ENCODE measurements at places on chromosomes 4 and X.

GRCh38 chr4:38704622-38705154 is 40.7 kb downstream of the KLF3 start:
- DNase-seq, result no peak

- DNase-seq, result no peak
These were observed 62.2 kb upstream of the PRPS1 start for GRCh38 chrX:107565931-107566603.

DNA sequence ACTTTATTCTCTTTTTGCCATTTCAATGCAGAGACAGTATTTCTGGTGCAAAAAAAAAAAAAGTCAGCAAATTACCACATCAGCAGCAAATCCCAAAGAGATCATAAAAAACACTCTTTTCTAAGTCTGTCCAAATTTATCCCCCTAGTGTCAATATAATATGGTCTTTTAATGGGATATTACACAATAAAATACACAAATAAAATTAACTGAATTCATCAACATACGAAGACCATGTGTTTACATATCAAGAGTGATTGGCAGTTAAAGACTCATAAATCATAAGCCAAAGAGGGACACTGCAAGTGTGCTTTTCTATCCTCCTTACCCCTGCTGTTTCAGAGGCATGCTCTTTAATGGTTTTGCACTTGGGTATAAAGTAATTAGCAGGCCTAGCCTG is 340.2 kb upstream of the DKK2 start:
- no peak for DNase-seq

DNA sequence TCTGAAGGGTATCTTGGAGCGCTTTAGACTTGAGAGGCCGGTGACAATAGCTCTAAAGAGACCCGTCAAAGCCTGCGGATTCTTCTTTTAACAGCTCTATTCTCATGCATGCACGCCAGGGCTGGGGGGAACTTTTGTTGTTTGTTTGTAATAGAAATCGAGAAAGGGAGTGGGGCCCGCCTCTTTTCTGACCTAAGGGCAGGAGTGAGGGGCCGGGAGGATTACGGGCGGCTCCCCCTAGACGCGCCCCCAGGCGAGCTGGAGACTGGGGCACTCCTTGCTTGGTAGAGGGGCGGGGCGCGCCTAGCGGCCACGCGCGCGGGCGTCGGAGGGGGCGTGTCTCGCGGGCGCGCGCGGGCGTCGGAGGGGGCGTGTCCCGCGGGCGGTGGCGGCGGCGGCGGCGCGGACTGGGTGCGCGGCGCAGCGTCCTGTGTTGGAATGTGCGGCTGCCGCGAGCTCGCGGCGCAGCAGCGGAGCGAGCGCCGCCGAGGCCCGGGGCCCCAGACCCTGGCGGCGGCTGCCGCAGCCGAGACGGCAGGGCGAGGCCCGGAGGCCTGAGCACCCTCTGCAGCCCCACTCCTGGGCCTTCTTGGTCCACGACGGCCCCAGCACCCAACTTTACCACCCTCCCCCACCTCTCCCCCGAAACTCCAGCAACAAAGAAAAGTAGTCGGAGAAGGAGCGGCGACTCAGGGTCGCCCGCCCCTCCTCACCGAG is at the start of gene REST:
Gene REST (plus strand): TSS at position 412 of the 717 bp plus-strand sequence. CDS start 2,739 bp downstream, outside the sequence.
- peak; percentile 76 for DNase-seq

DNA sequence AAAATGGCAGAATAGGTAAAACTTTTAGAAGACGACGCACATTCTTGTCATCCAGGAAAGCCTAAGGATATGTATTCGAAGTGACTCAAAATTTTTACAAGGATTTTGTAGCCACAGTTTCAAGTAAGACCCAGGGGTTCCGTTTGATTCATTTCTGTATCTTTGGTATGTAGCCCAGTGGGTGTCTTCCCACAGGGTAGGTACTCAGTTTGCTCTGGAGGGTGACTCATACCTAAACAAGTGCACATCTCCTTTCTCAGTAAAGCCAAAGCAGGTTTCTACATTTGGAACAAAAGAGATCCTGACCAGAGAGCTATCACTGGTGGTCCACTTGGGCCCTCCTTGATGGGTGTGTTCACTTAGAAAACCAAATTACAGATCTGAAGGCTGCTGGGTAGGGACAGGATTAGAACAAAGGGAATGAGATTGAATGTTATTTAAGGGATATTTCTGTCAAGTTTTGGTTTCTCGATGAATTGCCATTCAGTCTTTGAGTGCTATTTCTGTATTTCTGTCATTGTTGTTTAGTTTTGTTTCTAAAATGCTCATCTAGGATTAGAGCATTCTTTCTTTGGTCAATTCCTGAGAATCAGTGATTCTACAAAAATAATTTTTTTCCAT is 56.1 kb downstream of the PLS3 start:
- no peak for DNase-seq

- DNase-seq, result no peak
These were observed 56.0 kb downstream of the GPR82 start for GRCh38 chrX:41779941-41780340.

DNA sequence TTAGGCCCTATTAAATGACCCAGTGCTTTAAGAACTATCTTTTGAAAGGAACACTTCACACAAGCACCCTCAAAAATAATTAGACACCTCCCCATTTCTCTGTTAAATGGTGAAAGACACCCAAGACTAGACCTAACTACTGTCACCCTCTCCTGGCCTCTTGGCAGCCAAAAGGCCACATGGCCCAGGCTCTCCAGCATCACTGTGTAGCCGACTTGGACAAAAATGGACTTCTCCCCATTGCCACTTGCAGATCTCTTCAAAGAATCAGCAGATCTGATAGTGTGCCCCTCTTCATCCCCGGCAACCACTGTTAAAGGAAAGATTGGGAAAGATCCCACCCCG is 2.0 kb downstream of the MID1IP1 start:
- DNase-seq, result no peak

DNA sequence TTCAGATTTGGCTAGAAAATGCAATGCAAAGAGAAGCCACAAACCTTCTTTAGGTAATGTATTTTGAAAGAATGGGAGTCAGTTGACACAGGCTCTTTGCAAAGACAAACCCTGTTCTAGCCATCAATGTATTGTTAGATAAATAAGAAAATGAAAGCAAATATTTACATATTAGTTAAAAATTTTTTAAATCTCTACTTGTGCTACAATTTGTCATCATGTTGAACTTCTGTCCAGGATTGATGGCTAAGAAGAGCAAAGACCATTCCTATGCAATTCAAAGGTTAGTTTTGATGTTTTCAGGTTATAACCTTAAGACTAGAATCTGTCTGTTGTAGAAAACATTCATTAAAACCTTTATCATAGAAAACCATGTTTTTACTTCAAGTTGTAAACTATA is 788.8 kb upstream of the FTHL17 start:
- DNase-seq, result no peak

DNA sequence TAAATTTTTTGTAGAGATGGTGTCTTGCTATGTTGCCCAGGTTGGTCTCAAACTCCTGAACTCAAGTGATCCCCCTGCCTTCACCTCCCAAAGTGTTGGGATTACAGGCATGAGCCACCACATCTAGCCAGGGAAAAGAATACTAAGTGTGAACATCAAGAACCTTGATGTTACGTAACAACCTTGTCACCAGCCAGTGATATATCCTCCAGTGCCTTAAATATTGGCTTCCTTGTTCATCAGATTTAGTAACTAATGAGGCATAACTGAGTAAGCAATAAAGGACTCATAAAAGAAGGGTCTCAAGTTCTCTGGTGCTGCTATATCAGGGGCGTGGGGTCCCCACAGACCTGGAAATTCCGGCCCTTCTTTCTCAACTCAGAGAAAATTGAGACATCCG is 60.5 kb upstream of the ENPEP start:
- DNase-seq, result no peak

DNA sequence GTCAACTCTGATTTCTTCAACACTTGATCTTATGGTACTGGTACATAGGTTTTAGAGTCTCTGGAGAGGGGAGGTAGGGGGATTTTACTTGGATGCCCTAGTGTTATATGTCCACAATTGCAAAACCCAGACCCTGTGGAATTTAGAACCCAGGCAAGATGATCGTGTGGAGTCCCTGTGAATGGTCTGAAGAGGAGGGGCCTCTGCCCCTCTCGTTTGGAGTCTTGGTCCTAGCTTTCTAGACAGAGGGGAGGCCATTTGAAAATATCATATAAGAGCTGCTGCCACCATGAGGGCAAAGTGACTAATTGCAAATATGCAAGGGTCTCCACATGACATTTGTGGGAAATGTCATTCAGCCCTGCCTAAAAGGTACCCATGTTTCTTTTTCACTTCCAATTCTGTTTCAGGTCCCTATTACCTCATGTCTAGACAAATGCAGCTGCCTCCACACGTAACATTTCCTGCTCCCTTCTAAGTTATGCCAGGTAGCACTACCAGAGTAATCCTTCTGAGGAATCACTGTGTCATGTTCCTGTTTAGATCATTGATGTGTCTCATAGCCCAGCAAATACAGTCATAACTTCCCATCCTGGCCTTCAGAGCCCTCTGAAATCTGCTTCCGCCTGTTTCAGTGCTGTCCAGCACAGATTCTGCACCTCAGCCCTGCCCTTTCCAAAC is 126.8 kb downstream of the KLHL8 start:
- no peak for DNase-seq

DNA sequence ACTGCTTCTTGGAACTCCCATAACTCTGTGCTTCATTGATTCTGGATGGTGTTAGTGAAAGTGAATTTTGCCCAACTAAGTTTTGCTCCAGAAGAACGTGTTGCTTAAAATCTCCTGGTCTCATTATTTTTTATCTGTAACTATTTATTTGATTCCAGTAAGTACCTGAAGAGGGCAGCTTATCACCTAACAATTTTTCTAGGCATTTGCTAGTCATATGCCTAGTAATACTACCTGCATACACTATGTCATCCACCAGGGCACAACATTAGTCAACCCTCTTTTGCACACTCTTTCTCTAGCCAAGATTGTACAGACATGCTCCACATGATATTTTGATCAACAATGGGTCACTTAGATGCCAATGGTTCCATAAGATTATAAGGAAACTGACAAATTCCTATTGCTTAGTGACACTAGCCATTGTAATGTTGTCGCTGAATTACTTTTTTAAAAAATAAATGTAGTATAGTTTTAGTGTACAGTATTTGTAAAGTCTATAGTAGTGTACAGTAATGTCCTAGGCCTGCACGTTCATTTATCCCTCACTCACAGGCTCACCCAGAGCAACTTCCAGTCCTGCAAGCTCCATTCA is 499.9 kb upstream of the AADAT start:
- DNase-seq, result no peak

- no peak for DNase-seq
These were observed 580.0 kb upstream of the INTU start for GRCh38 chr4:127052742-127053141.

DNA sequence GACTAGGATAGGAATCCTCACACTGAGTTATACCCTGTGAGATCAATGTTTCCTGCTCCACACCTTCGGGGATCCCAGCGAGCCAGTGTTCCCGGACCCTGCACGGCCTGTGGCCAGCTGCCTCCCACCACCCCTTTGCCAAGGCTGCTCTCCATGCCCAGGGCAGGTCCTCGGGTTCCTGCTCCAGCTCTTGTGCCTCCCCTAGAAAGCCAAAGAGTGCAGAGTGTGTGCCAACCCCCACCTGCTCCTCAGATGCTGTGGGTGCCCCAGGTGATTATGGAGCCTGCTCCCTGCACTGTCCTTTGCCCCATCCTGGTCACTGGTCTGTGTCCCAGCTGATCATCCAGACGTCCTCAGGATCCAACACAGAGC is 246.4 kb downstream of the AFAP1 start:
- no peak for DNase-seq

GRCh38 chr4:138861135-138861534 is 154.4 kb upstream of the NOCT start:
- no peak for DNase-seq

- DNase-seq, result no peak
These were observed 332.9 kb upstream of the PITX2 start for GRCh38 chr4:110955748-110956147.

GRCh38 chrX:21747558-21747957 is 10.4 kb downstream of the SMPX start:
- no peak for DNase-seq

- DNase-seq, result no peak
These were observed 252.7 kb upstream of the KCNIP4 start for GRCh38 chr4:22201256-22201655.

GRCh38 chr4:7626531-7626930 is 191.8 kb upstream of the PSAPL1 start:
- no peak for DNase-seq

DNA sequence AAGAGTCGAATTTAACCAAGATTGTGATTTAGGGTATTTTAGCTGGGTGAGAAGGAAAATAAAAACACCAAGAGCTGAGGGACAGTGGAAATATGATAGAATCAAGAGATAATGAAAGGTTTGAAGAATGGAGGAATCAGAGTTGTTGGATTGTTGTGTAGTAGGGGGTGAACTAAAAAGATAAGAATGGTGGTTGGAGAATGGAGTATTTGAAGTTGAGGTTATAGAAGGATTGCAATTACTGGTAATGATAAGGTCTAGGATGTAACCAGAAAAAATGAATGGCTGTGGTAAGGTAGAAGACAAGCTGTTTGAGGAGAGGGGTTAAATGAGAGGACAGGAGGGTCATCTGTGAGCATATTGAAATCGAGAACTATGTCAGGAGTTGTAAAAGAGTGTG is 4.5 kb downstream of the ABCE1 start:
- DNase-seq, result no peak

DNA sequence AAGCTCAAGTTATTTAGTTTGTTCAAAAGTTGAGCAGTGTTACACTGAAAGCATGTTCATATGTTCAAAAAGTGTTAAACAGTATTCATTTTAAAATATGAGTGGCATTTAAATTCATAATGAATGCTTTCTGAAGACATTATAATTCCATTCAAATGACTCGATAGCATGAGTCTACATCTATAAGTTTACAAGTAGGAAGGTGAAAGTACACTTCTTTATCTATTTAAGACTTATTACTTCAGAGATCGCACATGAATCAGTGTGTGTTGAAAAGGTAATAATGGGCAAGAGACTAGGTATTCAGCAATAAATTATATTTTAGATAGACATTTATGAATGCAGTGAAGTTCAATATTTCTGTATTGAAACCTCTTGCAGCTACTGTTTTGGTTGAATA is 456.1 kb downstream of the GRXCR1 start:
- DNase-seq, result no peak

Data from activated CD4-positive, alpha-beta T cell treated with anti-CD3 and anti-CD28 coated beads for 24 hours (primary cell).